Ureter (tissue), 1 donor: ENCODE measurements at places on chromosomes 7 and 10. TPM values are rescaled to one million over a fixed set of nuclear protein-coding genes. Genes with fewer than 3 reads are reported as not detected.
A peak's percentile ranks its signal among the peaks of the same experiment; 100 is the strongest.

The ANKMY2 gene
- total RNA-seq: 25.1 TPM

The MET gene
- 54.1 TPM for total RNA-seq

The HERPUD2 gene
- total RNA-seq: 36.8 TPM

The CTNNA3 gene
- 1.1 TPM for total RNA-seq

The CALHM1 gene
- not detected for total RNA-seq

The ZNF503 gene
- total RNA-seq: 25.2 TPM

The ANKRD61 gene
- not detected for total RNA-seq

The RGR gene
- not detected for total RNA-seq

The PLXDC2 gene
- 48.7 TPM for total RNA-seq

The GRID1 gene
- 2.7 TPM for total RNA-seq

The METTL2B gene
- 32.4 TPM for total RNA-seq

The WDFY4 gene
- 7.0 TPM for total RNA-seq

The SH2D4B gene
- total RNA-seq: not detected

The CCDC172 gene
- total RNA-seq: not detected

The ELN gene
- total RNA-seq: 31.9 TPM

DNA sequence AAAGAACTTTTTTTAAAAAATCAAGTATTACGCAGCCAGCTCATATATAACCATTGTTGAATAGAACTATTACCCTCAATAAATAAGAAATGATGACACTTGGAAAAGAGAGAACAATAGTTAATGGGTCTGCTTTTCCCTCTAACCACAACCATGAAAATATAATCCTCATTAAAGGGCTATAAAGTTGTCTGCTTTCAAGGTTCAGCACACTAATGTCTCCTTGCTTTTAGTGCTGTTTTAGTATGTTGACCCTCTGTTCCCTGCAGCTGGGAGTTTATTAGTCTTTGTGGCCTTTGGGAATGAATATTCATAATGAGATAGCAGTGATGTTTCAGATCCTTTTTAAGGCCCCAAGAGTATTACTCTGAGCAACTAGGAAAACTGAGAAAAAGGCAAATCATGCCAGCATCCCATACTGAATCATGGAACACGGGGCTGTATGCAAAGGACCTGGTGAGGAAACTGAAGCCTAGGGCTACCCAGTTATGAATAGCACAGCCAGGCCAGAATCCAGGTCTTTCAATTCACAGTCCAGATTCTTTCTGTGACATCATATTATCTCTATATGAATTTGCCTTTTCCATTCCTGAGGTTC lies 332.0 kb upstream of the LRGUK start:
- DNase-seq: no peak

DNA sequence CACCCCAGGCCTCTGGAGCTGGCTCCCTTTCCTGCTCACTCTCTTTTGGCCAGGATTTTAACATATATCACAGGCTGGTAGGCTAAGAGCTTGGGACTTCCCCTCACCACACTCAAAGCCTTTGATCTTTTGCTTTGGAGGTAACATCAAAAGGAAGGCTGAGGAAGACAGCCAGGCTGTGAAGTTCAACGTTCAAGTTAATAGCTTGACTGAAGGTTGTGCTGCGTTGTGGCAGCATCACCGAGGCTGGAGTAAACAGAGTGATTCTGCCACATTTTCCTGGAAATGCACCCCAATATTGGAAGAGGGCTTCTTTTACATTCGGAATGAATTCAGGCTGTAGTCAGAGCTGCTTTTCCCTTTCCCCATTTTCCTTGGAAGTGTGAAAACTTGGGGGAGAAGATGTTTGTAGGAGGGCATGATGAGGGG lies 57.3 kb downstream of the TCF7L2 start:
- DNase-seq: no peak

DNA sequence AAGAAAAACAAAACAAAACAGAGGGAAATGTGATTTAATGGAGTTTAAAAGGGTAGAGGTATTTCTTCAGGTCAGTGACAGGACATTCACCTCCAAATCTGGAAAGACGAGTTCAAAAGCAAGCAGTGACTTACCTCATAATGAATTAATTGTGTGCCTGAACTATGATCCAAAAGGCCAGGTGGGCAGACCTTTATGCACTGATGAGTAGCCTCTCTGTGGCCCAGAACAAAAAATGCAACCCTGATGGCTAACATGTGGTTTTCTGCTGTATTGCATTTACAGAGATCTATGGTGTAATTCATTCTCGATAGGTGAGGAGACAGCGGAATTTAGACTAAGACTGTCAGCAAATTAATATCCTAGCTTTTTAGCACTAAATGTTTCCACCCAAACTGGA lies 142.0 kb downstream of the HDAC9 start:
- DNase-seq: no peak

DNA sequence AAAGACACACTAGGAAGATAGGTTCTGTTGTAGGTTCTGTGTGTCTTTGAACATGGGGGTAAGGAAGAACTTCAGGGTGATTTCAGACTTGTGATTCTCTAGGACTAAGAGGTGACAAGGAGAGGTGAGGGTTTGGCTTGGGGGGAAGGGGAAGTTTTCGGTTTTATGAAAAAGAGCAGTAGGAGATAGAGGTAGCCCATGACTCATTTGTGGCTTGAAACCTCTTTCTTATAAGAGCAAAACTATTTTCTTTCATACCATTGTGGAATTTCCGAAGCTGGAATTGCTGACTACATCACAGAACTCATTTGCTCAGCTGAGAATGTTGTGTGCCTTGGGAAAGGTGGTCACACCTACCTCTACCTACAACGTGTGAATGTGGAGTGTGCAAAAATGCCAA lies 39.6 kb upstream of the IKZF1 start:
- DNase-seq: no peak

- DNase-seq: no peak
Measured at GRCh38 chr10:72025832-72026231, 61.6 kb downstream of the CHST3 start.

DNA sequence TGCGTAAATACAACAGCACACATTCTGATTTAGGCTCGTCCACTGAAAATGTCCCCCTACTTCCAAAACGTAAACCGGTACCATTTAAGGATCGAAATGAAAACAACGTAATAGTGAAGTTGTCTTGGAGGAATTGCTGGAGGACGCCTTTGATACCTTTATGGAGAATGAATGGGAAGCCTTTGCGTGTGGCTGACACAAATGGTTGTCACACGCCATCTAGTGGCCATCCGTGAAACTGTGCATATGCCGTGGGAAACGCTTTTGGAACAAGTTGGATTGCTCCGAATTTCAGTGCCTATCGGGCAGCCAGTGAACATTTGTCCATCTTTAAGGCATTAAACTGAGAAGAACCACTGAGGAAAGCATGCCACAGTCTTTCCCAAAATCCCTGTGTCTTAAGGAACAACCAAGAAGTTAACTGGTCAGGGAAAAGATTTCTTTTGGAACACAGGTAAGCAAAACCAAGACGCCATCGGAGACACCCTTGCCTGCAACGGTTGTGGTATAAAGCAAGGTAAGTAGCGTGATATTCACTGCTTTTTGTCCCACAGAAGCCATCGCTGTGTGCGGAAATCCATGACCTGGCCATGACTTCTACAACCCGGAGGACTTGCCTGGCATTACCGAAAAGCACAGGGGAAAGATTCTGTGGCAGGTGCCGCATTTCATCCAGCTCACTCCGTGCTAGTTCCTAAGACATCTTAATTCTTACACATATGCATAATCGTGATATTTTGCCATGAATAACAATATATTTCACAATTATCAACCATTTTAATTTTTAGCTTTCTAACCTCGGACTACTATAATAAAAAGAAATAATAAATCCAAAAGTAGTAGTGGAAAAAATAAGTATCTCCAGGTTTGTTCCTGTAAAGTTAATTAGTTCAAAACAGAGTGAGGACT lies 100.6 kb downstream of the FAM204A start:
- peak; percentile 90 for DNase-seq

DNA sequence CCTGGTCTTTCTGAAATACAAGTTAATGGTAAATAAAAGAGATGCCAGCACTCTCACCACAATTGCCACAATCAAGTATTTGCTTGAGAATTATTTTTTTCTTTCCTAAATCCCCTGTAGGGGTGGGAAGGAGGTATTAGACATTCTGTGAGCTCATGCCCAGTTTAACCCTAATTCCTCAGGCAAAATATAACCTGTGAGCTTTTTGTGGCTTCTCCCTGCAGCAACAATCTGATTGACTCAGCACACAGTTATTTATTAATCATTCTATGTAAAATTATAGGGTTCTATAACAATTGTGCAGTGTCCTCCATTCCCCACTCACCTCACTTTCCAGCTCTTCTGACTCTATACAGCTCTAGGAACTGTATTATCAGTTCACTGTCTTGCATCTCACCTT lies 66.3 kb downstream of the GLI3 start:
- no peak for DNase-seq

DNA sequence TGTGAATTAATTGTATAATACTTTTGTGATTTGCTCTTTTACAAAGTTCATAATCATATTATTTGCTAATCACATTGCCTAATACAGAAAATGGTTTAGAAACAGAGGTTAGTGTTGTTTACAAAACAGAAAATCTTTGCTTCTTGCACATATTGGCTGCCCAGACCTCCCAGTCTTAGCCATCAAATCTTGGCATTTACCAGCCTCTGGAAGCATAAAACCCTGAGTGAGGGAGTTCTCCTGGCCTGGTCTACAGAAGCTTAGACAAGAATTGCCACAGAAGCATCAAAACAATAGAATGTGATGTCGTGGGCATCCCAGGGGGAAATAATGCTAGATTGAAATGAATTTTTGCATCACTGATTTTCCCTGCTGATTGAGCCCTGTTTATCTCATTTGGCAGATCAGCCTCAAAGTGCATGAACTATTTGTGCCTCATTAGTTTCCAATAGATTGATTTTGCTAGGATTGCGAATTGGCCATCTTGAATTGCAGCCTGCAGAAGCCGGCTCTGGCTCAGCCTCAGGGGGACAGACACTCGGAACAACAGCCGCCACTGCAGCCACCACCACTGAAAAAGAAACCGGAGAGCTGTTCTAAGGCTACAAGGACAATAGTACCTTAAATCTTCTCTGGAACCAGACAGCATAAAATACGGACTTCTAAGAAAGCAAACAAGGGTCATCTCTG lies 11.1 kb upstream of the SORBS1 start:
- no peak for DNase-seq

- no peak for DNase-seq
Measured at GRCh38 chr7:79434867-79435266, 18.6 kb downstream of the MAGI2 start.

GRCh38 chr7:151461942-151462230 lies 21.9 kb upstream of the CRYGN start:
- no peak for DNase-seq

- DNase-seq: no peak
Measured at GRCh38 chr10:21257919-21258318, 267.6 kb downstream of the SKIDA1 start.

GRCh38 chr10:131868436-131868835 lies 32.4 kb upstream of the PPP2R2D start:
- no peak for DNase-seq

DNA sequence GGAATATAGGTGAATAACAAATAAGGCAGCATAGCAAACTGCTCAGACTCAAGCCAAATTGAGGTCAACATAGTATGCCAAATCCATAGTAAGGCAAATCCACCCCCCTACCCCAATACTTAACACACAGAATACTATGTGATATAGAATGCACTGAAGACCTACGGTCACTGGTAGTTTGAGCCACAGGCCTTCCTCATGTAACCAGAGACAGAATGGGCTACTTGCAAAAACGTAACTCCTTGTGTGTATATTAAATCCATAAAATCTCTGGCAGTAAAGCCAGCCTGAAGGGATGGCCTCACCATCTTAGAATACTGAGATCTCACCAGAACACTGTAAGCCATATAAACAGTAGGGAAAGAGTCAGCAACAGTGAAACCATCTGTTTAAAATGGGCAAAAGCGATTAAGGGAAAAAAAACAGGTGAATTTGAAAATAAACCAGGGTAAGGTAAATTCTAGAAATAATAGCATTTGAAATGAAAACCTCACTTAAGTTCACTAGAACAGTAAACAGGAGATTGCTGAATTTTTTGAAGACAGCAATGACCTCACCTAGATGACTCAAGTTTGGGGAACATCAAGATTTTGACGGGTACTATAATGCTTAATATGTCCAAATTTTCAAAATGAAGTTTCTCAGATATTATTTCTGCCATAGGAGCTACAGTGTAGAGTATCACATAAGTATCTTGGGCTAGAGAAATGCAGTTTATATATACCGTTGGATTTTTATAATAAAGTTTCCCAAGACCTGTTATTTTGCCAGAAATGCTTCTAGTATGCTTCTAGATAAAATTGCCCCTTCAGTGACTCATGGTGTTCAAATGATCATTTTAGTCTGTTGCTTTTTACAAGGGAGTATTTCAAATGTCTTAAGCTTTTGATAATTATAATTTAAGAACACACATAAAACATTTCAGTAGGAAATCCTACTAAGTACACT lies 13.9 kb downstream of the HNRNPA2B1 start:
- DNase-seq: no peak

- no peak for DNase-seq
Measured at GRCh38 chr7:50644586-50644985, 79.4 kb upstream of the DDC start.

DNA sequence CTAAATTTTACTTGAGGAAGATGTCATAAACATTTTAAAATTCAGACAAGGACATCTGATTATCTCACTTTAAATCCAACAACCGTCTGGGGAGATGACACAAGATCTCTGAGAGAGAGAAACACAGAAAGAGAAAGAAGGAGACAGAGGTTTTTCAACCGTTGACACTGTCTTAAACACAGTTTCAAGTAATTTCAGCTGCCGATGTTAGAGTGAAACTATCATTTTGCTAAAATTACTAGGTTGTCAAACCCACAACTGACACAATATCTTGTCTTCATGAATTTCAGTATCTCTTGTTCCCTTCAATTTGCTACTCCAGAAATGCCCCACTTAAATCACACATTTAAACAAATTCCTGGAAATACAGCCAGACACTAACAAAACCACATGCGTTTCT lies 174.8 kb downstream of the RAPGEF5 start:
- DNase-seq: no peak

DNA sequence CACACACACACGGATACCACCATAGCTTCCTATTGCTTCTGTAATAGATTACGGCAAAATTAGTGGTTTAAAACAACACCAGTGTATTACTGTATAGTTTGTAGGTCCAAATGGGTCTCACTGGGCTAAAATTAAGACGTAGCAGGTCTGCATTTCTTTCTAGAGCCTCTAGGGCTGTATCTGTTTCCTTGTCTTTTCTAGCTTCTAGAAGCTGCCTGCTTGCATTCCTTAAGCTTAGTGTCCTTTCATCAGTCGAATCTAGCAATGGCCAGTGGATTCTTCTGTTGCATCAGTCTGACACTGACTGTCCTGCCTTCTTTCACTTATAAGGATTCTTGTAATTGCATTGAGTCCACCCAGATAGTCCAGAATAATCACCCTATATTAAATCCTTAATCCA lies 882.3 kb downstream of the PCDH15 start:
- DNase-seq: no peak

- no peak for DNase-seq
Measured at GRCh38 chr10:133140417-133141143, 19.4 kb upstream of the KNDC1 start.

GRCh38 chr10:31765541-31765940 lies 163.1 kb downstream of the ARHGAP12 start:
- DNase-seq: peak; percentile 28

GRCh38 chr7:154415709-154416399 lies 363.7 kb downstream of the DPP6 start:
- DNase-seq: no peak

- DNase-seq: no peak
Measured at GRCh38 chr10:49700997-49701396, 21.5 kb downstream of the C10orf53 start.

- DNase-seq: no peak
Measured at GRCh38 chr7:82740246-82740848, 296.8 kb upstream of the CACNA2D1 start.
